ENCODE measurements at places on chromosomes 12 and 14.
A peak's percentile ranks its signal among the peaks of the same experiment; 100 is the strongest.

- H3K4me3 ChIP-seq = no peak overlapping the region
- DNase-seq = no peak
- H3K36me3 ChIP-seq = no peaks in the 10 kb centered on the region
- H3K27ac ChIP-seq = no peak overlapping the region
- H3K4me1 ChIP-seq = peaks cover 3% of the 10 kb centered on the region
- H3K27me3 ChIP-seq = peaks cover 3% of the 10 kb centered on the region
Measured at GRCh38 chr12:125149160-125150108, 84.2 kb downstream of the AACS start.

GRCh38 chr12:52730383-52730782 is 27.1 kb upstream of the KRT77 start:
- H3K27me3 ChIP-seq = peaks cover 36% of the 10 kb centered on the region
- no peak overlapping the region for H3K27ac ChIP-seq
- no peaks in the 10 kb centered on the region for H3K36me3 ChIP-seq
- DNase-seq = no peak
- H3K4me1 ChIP-seq = no peaks in the 10 kb centered on the region
- no peak overlapping the region for H3K4me3 ChIP-seq

DNA sequence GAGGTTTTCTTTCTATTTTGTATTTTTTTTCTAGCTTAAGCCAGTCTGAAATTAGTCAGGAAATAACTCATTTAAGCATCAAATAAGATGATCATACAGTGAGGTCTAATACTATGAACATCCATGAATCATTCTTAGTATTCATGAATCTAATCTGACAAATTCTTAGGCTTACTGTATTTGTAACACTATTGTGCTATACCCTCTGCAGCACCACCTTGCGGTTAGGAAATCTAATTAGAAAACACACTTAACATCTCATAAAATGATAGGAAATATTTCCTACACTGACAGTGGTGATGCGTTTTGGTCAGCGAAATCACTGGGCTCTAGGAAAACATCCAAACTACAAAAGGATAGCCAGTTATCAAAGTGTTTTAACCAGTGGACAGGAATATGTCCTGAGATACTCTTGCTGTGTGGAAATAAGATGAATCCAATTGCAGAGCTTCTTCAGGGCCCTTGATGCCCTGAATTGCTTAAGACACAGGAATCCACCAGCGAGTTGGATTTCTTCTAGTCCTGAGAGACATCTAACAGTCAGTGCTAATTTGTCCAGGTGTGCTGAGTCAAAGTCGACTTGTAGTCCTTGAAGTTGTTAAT is 109.3 kb upstream of the MYF6 start:
- H3K4me1 ChIP-seq = peaks cover 14% of the 10 kb centered on the region
- no peaks in the 10 kb centered on the region for H3K27me3 ChIP-seq
- peak; percentile 10 for DNase-seq
- no peaks in the 10 kb centered on the region for H3K36me3 ChIP-seq
- H3K4me3 ChIP-seq = no peak overlapping the region

- H3K27ac ChIP-seq = no peak overlapping the region
- peaks cover 7% of the 10 kb centered on the region for H3K27me3 ChIP-seq
- no peaks in the 10 kb centered on the region for H3K36me3 ChIP-seq
- H3K4me1 ChIP-seq = peaks cover 25% of the 10 kb centered on the region
- DNase-seq = no peak
- peak overlapping the region; percentile 93 for H3K4me3 ChIP-seq
Measured at GRCh38 chr14:65413739-65414045, 1.2 kb downstream of the FUT8 start.

DNA sequence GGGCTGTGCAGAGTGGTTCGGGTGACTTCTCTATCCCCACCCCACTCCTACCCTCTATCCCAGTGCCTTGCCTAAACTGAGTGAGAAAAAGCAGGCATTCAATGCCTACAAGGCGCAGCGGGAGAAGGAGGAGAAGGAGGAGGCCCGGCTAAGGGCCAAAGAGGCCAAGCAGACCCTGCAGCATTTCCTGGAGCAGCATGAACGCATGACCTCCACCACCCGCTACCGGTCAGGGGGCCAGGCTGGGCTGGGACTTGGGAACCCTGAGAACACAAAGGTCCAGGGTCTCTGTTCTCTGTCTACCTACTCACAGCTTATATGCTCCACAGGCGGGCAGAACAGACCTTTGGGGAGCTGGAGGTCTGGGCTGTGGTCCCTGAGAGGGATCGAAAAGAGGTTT is 11.7 kb downstream of the PRPF40B start:
- H3K4me3 ChIP-seq = no peak overlapping the region
- H3K27ac ChIP-seq = peak overlapping the region; percentile 82
- DNase-seq = no peak
- H3K27me3 ChIP-seq = no peaks in the 10 kb centered on the region

DNA sequence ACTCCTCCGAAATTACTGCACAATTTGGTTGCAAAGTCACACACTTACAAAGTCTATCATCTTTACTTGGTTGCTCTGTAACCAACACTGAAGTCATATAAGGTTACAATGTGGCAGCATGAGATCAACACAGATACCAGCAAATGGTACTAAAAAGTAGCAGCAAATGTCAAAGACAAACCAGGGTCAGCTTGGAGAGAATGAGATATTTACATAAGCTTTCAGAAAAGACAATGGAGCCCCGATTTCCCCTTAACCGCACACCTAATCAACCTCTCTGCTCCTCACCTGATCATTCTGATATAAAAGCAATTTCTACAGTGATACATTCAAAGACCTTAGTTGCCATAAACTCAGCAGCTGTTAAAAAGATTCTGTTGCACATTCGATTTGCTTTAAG is 76.4 kb upstream of the FOXN3 start:
- DNase-seq = no peak
- H3K27ac ChIP-seq = peak overlapping the region; percentile 34
- H3K36me3 ChIP-seq = no peaks in the 10 kb centered on the region
- no peaks in the 10 kb centered on the region for H3K27me3 ChIP-seq
- H3K4me1 ChIP-seq = peaks cover 66% of the 10 kb centered on the region
